ENCODE measurements at places on chromosomes 1 and 21. TPM values are rescaled to one million over a fixed set of nuclear protein-coding genes. Genes with fewer than 3 reads are reported as not detected.

GRCh38 chr1:93304716-93305138 is 41.0 kb upstream of the DR1 start:
- DNase-seq, result peak; percentile 19

Gene CACNA1S
- not detected for polyA plus RNA-seq

GRCh38 chr1:38783640-38784229 is 75.8 kb downstream of the RRAGC start:
- DNase-seq, result no peak

DNA sequence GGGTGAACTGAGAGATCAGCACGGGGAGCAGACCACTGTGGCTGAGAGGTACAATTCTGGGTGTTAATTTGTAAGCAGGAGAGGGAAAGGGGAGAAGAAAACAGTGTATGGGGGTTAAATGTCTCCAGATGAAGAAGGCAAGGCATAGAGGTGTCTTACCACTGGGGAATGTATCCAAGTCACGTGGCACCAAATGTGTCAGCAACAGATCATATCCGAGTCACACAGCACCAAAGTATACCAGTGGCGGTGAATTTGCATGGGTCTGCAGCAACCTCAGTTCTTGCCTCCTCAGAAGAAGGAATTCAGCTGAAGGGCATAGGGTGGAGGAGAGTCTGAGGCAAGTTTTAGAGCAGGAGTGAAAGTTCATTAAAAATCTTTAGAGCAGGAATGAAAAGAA is 21.2 kb upstream of the SYCP1 start:
- no peak for DNase-seq

Gene VSIG8
- polyA plus RNA-seq, result not detected

Measured in BJ (cell line).